ENCODE measurements at places on chromosomes 2 and 18. TPM values are rescaled to one million over a fixed set of nuclear protein-coding genes. Genes with fewer than 3 reads are reported as not detected.

The CYP26B1 gene
- not detected for total RNA-seq

The DQX1 gene
- 1.0 TPM for total RNA-seq

The LRATD1 gene
- total RNA-seq: not detected

The REEP1 gene
- total RNA-seq: not detected

The CELF4 gene
- not detected for total RNA-seq

Measured in natural killer cell treated with Interleukin-12 subunit alpha and Interleukin-12 subunit beta and Interleukin-15 and Interleukin-18, amount 100 ng/mL, for 72 hours (primary cell).